ENCODE measurements at places on chromosomes 12 and 14.
A peak's percentile ranks its signal among the peaks of the same experiment; 100 is the strongest.

DNA sequence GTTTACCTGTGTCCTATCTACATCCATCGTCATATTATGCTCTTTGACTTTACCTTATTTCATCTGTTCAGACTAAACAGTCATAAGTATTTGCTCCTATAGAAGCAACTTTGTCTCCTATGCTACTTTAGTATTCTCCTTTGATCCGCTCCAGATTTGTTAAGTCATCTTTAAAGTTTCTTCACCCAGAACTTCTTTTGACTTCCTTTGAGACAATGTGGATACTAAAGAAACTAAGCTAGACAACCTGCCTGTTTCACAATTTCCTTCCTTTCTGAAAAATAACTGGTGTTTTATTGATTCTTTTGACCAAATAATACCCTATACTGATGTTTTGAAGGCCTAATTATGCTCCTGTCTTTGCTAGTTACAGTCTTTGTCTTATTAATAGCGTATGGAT is 30.0 kb upstream of the LRRK2 start:
- no peak for DNase-seq

DNA sequence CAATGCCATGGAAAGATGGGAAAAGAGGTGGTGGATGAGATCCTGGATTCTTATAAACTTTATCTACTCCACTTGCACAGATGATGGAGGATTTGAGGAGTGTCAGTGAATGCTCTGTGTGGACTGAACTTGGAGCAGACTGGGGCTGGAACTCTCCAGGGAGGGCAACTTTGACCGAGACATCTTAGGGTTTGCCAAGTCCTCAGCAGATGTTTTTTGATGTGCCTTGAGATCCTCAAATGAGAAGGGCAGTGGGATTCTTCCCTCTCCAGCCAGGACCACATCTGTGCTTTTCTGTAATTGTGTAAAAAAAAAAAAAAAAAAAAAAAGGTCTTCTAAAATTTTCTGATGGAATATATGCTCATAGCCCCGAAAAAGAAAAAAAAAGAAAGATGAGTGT is 23.0 kb upstream of the MYL2 start:
- no peak for DNase-seq

DNA sequence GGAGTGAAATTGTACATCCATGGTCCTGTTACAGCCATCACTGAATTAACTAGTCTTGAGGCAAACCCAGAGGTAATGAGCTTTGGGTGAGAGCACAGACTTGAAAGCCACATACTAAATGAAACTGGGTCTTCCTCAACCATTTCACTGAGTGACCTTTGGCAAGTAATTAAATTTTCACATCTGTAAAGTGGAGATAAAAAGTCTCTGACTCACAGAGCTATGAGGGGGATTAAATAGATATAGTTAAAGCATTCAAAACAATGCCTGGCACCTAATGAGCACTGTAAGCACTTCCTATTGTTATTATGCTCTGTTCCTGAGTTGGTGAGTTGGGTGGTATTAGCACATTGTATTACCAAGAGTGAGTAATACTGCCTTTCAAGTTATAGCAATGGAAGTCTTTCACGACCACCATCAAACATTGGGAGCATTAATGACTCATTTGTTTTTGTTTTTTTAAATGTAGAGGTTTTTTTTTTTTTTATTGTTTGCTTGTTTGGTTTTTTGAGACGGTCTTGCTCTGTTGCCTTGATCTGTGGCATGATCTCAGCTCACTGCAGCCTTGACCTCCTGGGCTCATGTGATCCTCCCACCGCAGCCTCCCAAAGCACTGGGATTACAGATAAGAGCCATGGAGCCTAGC is 12.5 kb upstream of the STRN3 start:
- no peak for DNase-seq

GRCh38 chr12:117098024-117098360 is 1.2 kb downstream of the TESC start:
- no peak for DNase-seq

- DNase-seq, result no peak
Observed at GRCh38 chr12:30417697-30418231, 277.9 kb downstream of the IPO8 start.

- no peak for DNase-seq
Observed at GRCh38 chr14:35991356-35991755, 165.2 kb downstream of the BRMS1L start.

GRCh38 chr12:62618319-62618718 is 151.7 kb downstream of the MON2 start:
- no peak for DNase-seq

- DNase-seq, result no peak
Observed at GRCh38 chr12:19082365-19082911, 47.1 kb upstream of the PLEKHA5 start.

DNA sequence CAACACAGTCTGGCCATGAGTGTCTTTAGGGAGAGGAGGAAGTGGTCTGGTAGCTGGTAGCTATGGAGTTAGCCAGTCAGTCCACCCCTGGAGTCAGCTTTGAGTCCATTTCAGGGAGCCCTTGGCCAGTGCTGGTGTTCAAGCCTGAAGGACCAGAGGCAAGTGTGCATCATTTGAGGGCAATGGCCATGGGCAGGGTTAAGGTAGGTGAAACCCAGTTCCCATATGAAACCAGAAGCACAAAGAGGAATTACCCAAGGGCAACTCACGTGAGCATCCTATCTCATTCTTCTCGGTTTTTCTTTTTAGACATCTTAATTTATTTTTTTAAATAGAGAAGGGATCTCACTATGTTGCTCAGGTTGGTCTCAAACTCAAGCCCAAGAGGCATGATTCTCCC is 61.3 kb upstream of the ACTN1 start:
- no peak for DNase-seq

GRCh38 chr12:61821381-61821780 is 438.8 kb upstream of the USP15 start:
- no peak for DNase-seq

DNA sequence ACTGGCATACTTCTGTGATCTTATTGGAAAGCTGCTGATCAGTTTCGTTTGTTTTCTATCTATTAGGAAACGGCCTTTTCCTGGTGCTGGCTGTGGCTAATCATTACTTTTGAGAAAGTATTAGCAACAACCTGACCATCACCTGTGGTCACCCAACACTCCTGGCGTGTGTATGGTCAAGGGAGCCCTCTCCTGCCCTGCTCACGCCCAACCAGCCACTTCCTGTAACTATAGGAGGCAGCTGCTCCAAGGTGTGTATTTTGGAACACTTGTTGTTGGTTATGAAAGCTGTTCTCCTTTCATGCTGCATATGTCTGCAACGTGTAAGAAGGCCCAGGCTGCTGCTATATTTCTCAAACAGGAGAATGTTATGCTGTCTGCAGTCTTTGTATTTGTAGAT is 1582.8 kb downstream of the AACS start:
- DNase-seq, result no peak

GRCh38 chr14:21454843-21455544 is 929 bp downstream of the CHD8 start:
- DNase-seq, result no peak

DNA sequence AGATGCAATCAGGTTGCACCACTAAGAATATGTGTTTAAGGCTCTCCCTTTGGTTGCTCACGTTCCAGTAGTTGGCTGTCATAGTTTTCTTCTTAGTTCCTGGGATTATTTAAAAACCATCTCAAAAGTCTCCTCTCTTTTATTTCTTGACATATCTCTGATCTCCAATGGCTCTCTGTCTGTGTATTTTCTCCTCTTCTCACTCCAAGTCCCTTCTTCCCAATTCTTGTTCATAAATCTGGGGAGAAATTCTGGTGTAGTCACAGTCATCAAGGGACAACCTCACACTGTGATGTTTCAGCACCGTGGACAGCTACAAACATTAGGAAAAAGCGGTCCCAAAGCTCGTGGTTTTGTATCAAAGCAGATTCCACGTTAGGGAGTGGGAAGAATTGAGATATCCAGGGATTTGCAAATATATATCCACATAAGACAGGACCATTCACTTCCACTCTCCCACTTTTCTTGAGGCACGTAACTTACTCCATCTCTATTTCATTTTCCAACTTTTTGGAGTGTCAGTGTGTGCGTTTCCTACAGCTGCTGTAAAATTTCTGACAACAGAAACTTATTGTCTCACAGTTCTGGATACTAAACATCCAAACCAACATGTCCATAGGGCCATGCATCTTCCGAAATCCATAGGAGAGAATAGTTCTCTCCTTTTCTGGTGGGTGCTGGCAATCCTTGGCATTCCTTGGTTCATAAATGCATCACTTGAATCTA is 80.6 kb upstream of the TMEM233 start:
- DNase-seq, result no peak

GRCh38 chr12:48160807-48161206 is 3.5 kb upstream of the ASB8 start:
- DNase-seq, result no peak

DNA sequence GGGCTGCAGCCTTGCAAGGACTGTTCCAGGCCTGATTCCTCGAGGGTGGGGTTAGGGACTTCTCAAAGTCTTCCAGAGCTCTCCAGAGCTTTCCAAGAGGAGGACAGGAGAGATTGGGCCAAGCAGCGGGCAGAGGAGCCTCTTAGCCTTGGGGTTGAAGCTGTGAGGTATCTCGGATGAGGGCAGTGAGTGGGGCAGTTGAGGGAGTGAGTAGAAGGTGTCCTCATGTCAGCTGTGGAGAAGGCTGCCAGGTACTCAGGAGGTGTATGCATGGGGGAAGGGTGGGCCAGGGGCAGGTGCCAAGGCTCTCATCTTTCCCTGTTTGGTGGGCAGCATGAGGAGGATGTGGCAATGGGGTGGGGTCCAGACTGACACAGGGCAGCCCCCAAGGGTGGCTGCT is 7.7 kb downstream of the KRT83 start:
- no peak for DNase-seq

- DNase-seq, result no peak
Observed at GRCh38 chr12:5758347-5758746, 186.7 kb downstream of the ANO2 start.

DNA sequence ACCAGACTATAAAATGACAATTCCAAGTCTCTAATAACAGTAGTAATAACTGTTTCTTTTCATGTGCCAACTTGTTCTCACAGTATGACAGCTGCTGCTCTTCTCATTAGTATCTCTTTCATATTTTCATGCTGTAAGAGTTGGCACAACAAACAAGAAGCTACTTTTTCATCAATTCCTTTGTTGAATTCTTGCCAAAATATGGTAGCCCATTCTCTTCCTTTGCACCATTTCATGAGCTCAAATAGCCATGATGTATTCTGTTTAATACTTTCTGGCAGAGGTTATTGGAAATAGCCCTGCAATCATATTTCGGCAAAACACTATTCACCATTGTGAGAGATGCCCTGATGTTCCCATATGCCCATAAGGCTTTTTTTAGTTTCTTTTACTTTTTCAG is 1100.7 kb downstream of the TRHDE start:
- DNase-seq, result no peak

- DNase-seq, result peak; percentile 54
Observed at GRCh38 chr12:24948420-24948756, 513 bp downstream of the BCAT1 start.

DNA sequence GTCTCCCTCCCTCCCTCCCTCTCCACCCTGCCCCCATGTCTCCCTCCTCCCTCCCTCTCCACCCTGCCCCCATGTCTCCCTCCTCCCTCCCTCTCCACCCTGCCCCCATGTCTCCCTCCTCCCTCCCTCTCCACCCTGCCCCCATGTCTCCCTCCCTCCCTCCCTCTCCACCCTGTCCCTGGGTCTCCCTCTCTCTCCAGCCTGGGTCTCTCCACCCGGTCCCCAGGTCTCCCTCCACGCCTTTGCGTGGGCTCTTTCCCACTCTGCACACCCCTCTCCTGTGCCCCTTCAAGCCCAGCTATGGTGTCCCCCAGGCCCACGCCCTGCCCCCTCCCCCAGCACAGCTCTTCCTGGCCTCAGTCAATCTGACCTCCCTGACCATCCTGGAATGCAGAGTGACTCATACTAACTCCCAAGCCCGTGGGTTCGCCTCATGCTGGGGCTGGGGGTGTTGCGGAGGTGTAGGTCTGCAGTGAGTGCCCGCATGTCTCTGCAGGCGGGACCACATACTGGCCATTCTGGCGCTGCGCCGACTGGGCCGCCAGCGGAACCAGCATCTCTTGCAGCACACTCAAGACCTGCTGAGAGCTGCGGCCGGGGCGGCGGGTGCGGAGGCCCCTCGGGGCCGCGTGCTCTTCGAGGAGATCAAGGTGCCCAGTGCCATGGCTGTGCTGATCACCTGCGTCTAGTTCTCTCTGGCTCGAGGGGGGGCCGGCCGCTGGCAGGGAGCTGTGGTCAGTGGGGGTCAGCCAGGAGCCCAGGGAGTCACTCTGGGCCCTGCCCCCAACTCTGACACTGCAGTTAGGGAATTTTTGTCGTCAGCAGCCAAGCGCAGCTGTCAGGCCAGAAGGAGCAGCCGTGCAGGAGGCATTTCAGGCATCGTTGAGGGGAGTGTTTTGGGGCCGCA is 13.5 kb upstream of the TNFAIP2 start:
- DNase-seq, result no peak

GRCh38 chr14:88327497-88327896 is 4.4 kb upstream of the KCNK10 start:
- DNase-seq, result no peak

- DNase-seq, result no peak
Observed at GRCh38 chr12:87687362-87687761, 341.8 kb downstream of the C12orf50 start.

DNA sequence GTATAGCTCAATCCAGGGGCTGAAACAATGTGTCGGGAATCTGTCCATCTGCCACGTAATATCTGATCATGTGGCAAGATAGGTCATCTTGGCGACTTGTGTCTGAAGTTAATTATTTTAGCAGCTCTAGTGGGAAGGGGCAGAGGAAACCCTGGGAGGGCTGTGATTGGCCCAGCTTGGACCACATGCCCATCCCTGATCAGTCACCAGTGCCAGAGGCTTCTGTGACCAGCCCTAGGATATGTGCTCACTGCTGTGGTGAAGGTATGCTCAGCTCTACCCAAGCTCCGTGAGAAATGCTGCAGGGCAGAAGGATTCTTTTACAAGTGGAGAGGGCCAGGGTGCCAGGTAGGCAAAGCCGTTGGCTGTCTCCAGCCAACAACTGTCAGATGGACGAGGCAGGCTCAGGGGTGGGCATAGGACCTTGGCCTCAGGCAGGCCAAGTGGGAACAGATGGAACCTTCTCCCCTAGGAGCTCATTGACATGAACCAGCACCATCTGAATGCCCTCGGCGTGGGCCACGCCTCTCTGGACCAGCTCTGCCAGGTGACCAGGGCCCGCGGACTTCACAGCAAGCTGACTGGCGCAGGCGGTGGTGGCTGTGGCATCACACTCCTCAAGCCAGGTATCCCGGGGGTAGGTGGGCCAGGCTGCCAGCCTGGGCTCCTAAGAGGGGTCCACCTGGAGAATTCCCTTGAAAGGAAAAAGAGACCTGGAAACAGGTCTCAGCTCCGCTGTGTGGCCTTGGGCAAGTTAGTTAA is 21.1 kb downstream of the MVK start:
- DNase-seq, result no peak

DNA sequence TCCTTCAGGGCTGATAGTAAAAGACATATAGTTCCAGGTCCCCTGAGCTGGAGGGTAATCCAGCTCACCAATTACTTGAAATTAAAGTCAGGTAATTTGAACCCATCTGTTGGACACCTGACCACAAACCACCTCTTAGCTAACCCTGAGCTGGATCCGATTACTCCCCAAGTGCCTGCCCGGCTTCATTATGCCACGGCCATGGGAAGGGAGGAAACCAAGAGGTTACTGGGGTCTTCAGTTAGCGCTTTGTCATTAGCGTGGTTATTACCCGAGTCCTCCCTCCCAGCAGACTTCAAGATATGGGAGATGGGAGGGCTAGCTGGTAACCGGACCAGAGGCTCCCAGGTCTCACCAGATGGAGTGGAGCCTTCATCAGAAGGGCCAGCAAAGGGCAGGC is 1071.4 kb downstream of the BCL11B start:
- no peak for DNase-seq
